ENCODE measurements at places on chromosomes 3 and 15.

- DNase-seq, result no peak
Observed at GRCh38 chr15:35720019-35720418, 174.1 kb upstream of the DPH6 start.

- no peak for DNase-seq
Observed at GRCh38 chr15:91706322-91707032, 147.0 kb upstream of the SLCO3A1 start.

GRCh38 chr3:160330109-160330508 is 68.9 kb downstream of the IFT80 start:
- DNase-seq, result no peak

DNA sequence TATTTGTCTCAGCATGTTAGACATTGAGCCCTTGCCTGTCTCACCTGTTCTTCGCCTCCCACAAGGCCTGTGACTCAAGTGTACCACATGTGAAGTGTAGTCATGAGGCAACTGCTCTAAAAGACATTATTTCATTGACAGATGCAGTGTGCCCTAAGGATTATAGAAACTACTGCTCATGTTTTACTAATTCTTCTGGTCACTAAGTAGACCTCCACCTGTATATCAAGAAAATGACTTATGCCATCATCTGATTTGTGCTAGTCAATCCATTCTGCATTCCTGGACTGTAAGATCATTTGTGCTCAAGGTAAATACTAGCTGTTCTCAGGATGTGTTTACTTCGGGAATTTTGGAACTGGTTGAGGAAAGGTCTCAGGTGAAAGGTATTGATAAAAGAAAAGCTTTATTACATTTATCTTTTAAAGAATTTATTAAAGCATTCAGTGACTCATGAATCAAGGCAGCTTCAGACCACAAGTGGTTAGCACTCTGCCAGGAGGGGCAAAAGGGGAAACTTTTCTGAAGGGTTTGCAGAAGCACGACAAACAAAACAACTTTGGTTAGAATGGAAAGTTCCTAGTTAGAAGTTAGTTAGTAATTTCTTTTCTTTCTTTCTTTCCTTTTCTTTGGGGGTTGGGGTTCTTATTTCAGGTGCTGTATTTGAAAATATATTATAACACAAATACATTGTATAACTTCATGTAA is 465.3 kb upstream of the CBLB start:
- no peak for DNase-seq

DNA sequence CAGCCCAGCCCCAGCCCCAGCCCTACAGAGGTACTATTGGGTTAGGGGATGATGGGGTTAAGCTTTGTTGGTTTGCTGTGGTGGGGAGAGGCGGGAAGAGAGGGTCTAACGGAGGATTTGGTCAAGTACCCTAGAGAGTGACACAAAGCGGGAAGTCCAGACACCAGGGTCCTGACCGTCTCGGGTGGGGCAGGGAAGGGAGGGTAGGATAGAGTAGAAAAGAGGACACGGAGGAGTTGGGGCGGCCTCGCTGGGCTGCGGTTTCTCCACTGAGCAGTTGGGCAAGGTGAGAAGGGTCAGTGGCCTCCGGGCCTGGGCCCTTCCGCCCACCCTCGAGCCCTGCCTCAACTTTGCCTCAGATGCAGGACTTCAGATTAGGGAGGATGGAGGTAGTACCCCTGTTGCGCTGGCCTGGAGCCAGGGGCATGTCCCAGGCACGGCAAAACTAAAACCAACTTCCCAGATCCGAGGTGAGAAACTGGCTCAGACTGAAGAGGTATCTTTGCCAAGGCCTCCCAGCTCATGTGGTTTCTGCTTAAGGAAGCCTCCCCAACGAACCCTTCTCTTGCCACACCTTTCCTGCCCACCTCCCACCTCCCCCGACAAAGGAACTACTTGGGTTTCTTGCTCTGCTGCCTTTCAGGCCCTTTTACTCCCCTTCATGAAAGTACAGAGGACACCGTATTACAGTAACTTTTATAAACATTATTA is 551 bp downstream of the PML start:
- no peak for DNase-seq

Measured in D721Med (cell line).